LoVo (cell line): ENCODE measurements at places on chromosomes 1 and 21.

DNA sequence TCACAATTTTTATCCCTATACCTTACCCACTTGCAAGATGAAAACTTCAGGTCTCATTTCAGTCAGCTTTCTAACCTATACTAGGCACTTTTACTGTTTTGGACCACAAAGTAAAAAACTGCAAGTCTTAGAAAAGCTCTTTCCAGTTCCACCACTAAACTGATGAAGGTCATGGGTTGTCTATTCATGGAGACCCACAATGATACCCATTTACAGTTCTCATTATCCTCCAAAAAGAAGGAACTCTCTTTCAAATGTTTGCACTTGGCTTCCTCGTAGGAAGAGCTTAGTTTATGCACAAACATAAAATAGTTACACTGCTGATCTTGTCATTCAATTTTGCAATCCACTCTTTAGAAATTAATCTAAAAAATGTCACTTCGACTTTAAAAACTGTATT lies 9.3 kb downstream of the ZNF281 start:
- no peak for DNase-seq

- no peak for DNase-seq
Observed at GRCh38 chr1:215887627-215888026, 320.5 kb downstream of the KCTD3 start.

GRCh38 chr1:59429656-59430055 lies 132.8 kb downstream of the FGGY start:
- DNase-seq, result no peak

GRCh38 chr1:213692321-213692720 lies 295.5 kb upstream of the PROX1 start:
- DNase-seq, result no peak

- no peak for DNase-seq
Observed at GRCh38 chr1:156422602-156423091, 53.6 kb downstream of the RHBG start.

- DNase-seq, result no peak
Observed at GRCh38 chr1:163588796-163589195, 267.0 kb downstream of the NUF2 start.

DNA sequence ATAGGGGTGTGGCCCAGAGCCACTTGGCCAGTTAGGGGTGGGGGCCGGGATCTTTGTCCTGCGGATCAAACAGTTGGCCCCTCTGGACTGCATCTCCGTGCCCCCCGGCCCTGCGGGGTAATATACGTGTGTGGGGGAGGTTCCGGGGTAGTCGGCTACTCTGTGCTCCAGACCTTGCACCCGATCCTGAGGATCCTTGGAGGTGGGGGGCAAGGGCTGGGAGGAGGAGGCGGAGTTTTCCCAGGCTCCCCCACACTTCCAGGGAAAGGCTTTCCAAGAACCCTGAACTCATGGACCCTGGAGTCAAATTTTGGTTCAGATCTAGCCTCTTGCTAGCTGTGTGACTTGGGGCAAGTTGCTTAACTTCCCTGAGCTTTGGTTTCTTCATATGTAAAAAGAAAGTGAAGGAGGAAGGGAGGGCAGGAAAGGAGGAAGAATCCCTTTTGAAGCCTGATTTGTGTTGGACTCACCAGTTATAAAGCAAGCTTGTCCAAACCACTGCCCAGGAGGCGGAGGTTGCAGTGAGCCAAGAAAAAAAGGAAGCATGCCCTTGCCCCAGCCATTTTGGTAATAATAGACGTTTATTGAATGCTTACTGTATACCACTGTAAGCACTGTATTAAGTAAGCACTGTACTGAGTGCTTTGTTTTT lies 686 bp downstream of the MIIP start:
- DNase-seq, result no peak

GRCh38 chr1:81144240-81144825 lies 656.4 kb upstream of the ADGRL2 start:
- no peak for DNase-seq
